CD4-positive, alpha-beta T cell treated with Interleukin-21 for 1 hour (primary cell): ENCODE measurements at places on chromosomes 3 and 15.

DNA sequence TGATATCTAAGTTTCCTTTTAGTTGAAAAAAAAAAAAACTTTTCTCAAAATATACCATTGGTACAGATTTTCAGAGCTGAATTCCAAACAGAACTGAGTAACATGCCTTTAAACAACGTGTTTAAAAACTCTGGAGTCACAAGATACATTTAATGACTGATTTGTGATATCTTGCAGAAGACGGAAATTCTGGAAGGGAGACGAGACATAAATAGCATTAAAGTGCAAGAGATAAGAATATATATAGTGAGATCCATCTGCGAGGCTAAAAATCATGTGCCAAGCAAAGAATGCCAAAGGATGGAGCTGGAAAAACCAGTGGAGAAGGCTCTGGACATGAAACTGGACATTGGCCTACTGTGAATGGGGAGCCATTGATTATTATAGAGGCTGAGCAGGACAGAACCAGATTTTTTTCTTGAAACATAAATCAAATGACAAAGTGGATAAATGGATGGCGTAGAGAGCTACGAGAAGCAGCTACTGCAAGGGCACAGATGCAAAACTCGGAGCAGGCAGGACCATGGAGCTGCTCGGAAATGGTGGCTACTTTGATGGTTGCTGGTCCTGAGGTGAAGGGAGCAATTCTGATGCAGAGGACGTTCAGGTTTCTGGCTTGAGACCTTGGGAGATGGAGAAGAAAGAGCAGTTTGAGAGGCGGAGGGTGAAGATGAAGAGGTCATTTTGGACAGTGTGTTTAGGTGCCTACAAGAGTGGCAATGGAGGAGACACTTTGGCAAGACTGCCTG is 88.8 kb downstream of the CPN2 start:
- DNase-seq, result no peak

DNA sequence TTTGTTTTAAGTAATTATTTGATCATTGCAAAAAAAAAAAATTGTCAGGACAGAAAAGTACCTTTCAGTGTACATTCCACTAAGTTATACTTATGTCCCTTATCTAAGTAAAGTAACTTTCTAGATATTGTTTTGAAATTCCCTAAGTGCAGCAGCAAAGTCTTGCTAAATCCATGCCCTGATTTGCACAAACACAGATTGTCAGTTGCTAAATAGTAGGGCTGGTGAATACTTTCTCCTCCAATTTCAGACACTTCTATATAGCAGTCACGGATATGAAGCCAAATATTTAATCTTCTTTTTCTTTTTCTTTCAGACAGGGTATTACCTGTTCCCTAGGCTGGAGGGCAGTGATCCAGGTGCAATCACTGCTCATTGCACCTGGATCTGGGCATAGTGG is 12.9 kb downstream of the LRRC2 start:
- DNase-seq, result no peak

- DNase-seq, result no peak
Observed at GRCh38 chr3:134362221-134362620, 12.0 kb downstream of the AMOTL2 start.

- DNase-seq, result no peak
Observed at GRCh38 chr3:143165211-143165610, 45.6 kb downstream of the CHST2 start.

GRCh38 chr3:57637391-57637790 is 40.2 kb upstream of the ARF4 start:
- DNase-seq, result no peak

- DNase-seq, result no peak
Observed at GRCh38 chr3:80152692-80153091, 384.9 kb upstream of the ROBO1 start.

GRCh38 chr15:64112073-64112772 is 16.4 kb downstream of the SNX1 start:
- no peak for DNase-seq

GRCh38 chr3:160394009-160394392 is 5.0 kb downstream of the IFT80 start:
- no peak for DNase-seq

DNA sequence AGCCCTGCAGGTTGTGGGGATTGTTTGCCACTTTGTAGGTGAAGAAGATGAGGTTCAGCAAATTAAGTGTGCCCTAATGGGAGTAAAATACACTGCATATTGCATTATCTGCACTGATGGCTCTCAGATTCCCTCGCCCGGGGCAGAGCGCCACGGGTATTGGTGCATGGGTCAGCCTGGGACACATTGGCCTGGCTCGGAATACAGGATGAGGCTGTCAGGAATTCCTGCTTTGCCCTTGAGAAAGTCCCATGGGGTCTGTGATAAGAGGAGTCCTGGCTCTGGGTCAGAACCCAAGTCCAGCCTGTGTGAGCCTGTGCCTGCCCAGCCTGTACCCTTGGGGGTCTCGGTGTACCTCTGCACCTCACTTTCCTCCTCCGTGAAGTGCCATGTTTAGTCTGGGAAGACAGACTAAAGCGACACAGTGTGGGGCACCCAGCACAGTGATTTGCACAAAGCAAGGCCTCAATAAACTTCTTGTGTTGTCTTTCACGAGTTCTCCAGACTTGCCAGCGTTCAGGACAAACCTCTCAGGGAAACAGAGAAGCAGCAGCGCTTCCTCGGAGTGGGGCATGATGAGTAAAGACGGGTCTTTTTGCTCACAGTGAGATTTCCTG is 107.6 kb downstream of the LRRK1 start:
- DNase-seq, result no peak

DNA sequence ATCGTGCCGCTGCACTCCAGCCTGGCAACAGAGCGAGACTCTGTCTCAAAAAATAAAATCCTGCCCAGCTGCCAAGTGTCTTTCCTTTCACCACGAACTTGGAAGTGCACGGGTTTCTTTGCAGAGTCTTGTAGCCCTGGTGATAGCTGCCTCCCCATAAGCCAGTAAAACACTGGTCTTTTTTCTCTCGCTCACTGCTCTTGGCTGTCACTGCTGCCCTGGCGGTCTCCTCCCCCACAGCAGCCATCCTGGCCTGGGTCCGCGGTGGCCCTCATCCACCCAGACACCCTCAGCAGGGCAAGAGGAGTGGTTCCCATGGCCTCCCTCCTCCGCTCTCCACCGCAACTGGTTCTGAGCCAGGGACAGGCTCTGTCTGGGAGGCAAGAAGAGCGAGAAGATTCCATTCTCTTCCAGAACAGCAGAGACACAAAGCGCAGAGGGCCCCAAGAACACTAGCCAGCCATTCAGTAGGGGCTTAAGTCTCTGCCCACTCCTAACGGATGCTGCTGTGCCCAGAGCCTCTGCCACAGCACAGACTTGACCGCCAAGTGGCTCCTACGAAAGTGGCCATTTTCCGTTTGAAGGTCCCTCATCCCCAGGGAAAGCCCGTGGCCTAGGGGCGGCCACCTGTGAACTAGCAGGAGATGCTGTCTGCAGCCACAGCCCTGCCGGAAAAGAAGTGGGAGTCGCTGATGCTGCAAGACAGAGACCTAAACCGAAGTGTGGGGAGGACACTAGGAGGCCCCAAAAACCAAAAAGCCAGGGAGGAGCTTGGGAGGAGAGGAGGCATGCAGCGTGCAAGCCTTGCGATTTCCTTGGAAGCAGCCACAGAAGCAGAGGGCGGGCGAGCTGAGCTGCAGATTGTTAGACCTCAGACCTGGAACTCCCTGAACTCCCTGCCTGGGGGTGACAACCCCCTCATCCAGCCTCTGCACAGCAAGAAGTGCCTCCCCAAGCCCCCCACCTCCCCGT is 44.1 kb downstream of the KLHL25 start:
- DNase-seq, result no peak

GRCh38 chr3:78360849-78361248 is 1321.0 kb downstream of the ROBO2 start:
- no peak for DNase-seq

GRCh38 chr3:136783708-136784191 is 31.6 kb upstream of the STAG1 start:
- no peak for DNase-seq

- DNase-seq, result peak; percentile 19
Observed at GRCh38 chr3:69425249-69425648, 39.4 kb upstream of the FRMD4B start.

GRCh38 chr3:124558991-124559845 is 171.0 kb upstream of the UMPS start:
- DNase-seq, result no peak
